ENCODE measurements at places on chromosomes 7 and 10. TPM values are rescaled to one million over a fixed set of nuclear protein-coding genes. Genes with fewer than 3 reads are reported as not detected.

GRCh38 chr7:111232249-111233084, 141.5 kb downstream of the LRRN3 start:
- no peaks in the 10 kb centered on the region for H3K4me1 ChIP-seq
- no peak overlapping the region for H3K4me3 ChIP-seq
- H3K27ac ChIP-seq = no peak overlapping the region

DNA sequence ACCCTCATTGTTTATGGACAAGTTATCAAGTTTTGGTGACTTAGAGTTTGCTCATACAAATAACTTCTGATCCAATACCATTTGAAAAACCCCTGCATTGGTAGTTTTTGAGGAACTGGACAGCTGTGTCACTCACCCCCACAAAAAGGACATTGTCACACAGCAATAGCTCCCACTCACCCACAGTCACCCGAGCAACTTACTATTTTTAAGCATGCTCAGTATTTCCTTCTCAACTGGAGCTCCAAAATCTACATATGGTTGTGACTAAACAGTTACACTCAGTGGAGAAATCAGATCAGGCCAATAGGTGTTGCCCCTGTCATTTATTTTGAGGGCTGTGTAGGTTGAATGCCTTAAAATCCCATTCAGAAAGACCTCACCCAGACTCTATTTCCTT, 165.2 kb upstream of the AUTS2 start:
- H3K4me1 ChIP-seq = peaks cover 8% of the 10 kb centered on the region
- H3K4me3 ChIP-seq = no peak overlapping the region
- DNase-seq = no peak
- H3K36me3 ChIP-seq = no peaks in the 10 kb centered on the region

GRCh38 chr10:37856881-37857286, 526 bp downstream of the ZNF248 start:
- H3K4me3 ChIP-seq = peak overlapping the region; percentile 78
- no peaks in the 10 kb centered on the region for H3K36me3 ChIP-seq
- no peaks in the 10 kb centered on the region for H3K4me1 ChIP-seq
- H3K27ac ChIP-seq = peak overlapping the region; percentile 100
- no peak for DNase-seq

GRCh38 chr10:27618036-27618615, 114.0 kb downstream of the RAB18 start:
- no peak overlapping the region for H3K27ac ChIP-seq
- no peaks in the 10 kb centered on the region for H3K36me3 ChIP-seq
- no peak overlapping the region for H3K4me3 ChIP-seq
- no peak for DNase-seq

GRCh38 chr7:134782121-134782623, 2.7 kb downstream of the CALD1 start:
- no peak for DNase-seq
- peak overlapping the region; percentile 23 for H3K27ac ChIP-seq
- H3K27me3 ChIP-seq = no peaks in the 10 kb centered on the region
- H3K4me1 ChIP-seq = no peaks in the 10 kb centered on the region

- H3K27ac ChIP-seq = peak overlapping the region; percentile 98
- H3K27me3 ChIP-seq = no peaks in the 10 kb centered on the region
- H3K4me1 ChIP-seq = no peaks in the 10 kb centered on the region
- H3K4me3 ChIP-seq = peak overlapping the region; percentile 83
- no peaks in the 10 kb centered on the region for H3K36me3 ChIP-seq
- DNase-seq = no peak
Observed at GRCh38 chr7:143379611-143380259, 1.4 kb upstream of the ZYX start.

- no peak overlapping the region for H3K27ac ChIP-seq
- H3K4me1 ChIP-seq = no peaks in the 10 kb centered on the region
- H3K36me3 ChIP-seq = no peaks in the 10 kb centered on the region
- no peak overlapping the region for H3K4me3 ChIP-seq
- no peaks in the 10 kb centered on the region for H3K27me3 ChIP-seq
Observed at GRCh38 chr10:111785921-111786320, 397.6 kb downstream of the GPAM start.

DNA sequence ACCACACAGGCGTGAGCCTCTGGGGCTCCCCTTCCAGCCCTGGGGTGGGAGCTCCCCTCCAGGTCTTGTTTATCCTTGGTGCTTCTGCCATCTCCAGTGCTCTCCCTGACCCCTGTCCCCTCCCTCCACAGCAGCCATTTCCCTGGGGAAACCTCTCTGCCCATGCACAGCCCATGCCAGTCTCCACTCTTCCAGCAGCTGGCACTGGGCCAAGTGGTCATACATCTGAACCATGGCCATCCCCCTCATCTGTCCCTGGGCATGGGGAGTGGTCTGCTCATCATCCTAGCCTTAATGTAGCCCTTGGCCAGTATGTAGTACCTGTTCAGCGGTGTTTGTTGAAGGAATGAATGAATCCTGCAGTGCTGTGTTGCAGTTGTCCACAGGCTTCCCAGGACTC, 172.4 kb upstream of the ZNF32 start:
- no peak overlapping the region for H3K4me3 ChIP-seq
- no peaks in the 10 kb centered on the region for H3K27me3 ChIP-seq
- no peak for DNase-seq
- no peak overlapping the region for H3K27ac ChIP-seq
- no peaks in the 10 kb centered on the region for H3K36me3 ChIP-seq

DNA sequence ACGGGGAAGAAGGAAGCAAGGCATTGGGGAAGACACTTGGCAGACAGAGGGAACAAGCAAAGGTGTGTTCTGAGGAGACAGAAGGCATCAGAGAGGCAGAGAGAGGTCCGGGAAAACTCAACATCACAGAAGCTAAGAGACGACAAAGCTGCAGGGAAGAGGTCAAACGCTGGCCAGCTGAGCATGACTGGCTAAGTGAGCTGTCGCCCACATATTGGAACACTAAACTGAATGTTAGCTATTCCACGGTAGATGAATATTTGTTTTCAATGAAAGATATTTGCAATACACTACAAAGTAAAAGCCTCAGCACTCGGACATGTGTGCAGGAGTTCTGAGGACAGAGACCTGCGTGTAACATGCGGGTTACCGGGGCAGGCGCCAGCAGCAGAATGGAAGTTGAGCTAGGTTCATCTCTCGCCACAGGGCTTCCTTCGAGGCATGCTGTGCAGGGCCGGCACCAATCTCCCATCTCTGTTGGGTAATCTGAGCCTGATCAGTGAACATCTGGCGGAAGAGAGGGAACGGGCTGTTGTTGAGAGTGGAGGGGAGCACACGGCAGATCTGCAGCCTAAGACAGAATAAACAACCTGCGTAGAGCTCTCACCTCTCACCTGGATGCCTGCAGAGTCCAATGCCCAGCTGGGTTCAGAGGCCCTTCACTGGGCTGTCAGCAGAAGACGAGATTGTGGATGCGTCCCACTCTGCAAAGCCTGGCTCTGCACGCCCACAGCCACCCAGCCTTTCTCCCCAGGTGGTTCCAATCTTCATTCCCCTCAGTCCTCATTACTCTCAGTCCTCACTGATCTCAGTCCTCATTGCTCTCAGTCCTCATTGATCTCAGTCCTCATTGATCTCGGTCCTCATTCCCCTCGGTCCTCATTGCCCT, 35.9 kb downstream of the INSIG1 start:
- no peaks in the 10 kb centered on the region for H3K36me3 ChIP-seq
- H3K4me3 ChIP-seq = no peak overlapping the region
- no peak overlapping the region for H3K27ac ChIP-seq
- no peaks in the 10 kb centered on the region for H3K4me1 ChIP-seq
- peaks cover 12% of the 10 kb centered on the region for H3K27me3 ChIP-seq
- no peak for DNase-seq

- H3K27ac ChIP-seq = peak overlapping the region; percentile 64
- H3K4me3 ChIP-seq = no peak overlapping the region
- H3K27me3 ChIP-seq = no peaks in the 10 kb centered on the region
- DNase-seq = no peak
- H3K36me3 ChIP-seq = no peaks in the 10 kb centered on the region
Observed at GRCh38 chr10:6269953-6270867, 67.5 kb downstream of the PFKFB3 start.

DNA sequence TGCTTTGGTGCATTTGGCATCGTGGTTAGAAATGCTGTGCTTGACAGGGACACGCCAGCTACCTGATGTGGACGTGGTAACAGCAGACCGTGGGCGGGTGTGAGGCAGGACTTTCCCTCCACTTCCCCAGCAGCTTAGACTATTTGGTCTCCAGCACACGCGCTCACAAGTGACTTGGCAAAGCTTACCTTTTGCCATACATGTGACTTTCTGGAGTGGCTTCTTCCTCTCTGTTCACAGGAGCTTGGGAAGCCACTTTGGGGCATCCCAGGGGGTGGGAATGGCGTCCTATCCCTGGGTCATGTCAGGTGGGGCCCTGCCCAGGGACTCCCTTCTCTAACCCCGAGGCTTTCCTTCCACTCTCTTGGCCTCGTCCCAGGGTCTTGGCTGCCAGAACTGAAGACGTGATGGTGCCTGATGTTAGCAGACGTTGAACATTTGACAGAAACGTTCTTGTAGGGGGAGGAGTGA, 228.7 kb upstream of the KLF6 start:
- no peaks in the 10 kb centered on the region for H3K36me3 ChIP-seq

DNA sequence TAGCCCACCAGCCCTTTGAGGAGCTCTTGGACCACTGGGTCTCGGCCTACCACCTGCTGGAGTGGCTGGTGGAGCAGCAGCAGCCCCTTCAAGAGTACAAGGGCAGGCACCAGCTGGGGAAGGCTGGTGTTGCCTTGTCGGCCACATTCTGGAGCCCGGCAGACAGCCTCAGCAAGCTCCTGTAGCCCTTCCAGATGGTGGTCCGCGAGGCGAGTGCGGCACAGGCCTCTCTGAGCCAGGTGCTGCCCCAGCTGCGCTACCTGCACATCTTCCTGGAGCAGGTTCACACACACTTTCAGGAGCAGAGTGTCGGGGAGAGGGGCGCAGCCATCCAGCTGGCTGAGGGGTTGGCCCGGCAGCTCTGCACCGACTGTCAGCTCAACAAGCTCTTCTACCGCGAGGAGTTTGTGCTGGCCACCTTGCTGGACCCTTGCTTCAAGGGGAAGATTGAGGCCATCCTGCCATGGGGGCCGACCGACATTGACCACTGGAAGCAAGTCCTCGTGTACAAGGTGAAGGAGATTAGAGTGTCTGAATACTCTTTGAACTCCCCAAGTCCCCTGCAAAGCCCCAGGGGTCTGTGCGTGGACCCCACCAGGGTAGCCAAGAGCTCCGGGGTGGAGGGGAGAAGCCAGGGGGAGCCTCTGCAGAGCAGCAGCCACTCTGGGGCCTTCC, 7.0 kb upstream of the ACTR3C start:
- DNase-seq = no peak
- no peak overlapping the region for H3K27ac ChIP-seq
- H3K4me1 ChIP-seq = no peaks in the 10 kb centered on the region
- no peak overlapping the region for H3K4me3 ChIP-seq

GRCh38 chr10:12195281-12195602, 449 bp downstream of the NUDT5 start:
- peak overlapping the region; percentile 66 for H3K4me3 ChIP-seq
- peaks cover 15% of the 10 kb centered on the region for H3K36me3 ChIP-seq
- peak overlapping the region; percentile 86 for H3K27ac ChIP-seq
- no peaks in the 10 kb centered on the region for H3K27me3 ChIP-seq
- peaks cover 33% of the 10 kb centered on the region for H3K4me1 ChIP-seq
- DNase-seq = no peak

ACTL6B gene
- total RNA-seq = not detected

CTBP2 gene
- 70.8 TPM for total RNA-seq

ECHDC3 gene
- 60.6 TPM for total RNA-seq

TMEM176B gene
- 55.7 TPM for total RNA-seq

SUPV3L1 gene
- total RNA-seq = 23.4 TPM

OR9A2 gene
- 0.78 TPM for total RNA-seq

AKR1C4 gene
- not detected for total RNA-seq

PTEN gene
- total RNA-seq = 149 TPM

Measured in tibial nerve (tissue), 4 donors.